ENCODE measurements at places on chromosomes 13 and 19. TPM values are rescaled to one million over a fixed set of nuclear protein-coding genes. Genes with fewer than 3 reads are reported as not detected.

Gene JSRP1
- total RNA-seq = 1.3 TPM

Gene WDR62
- total RNA-seq = 2.4 TPM

Gene CDC42EP5
- 64.2 TPM for total RNA-seq

Gene APOC4
- not detected for total RNA-seq

Gene MIPEP
- 13.0 TPM for total RNA-seq

Gene TTC9B
- total RNA-seq = not detected

Gene KLK4
- not detected for total RNA-seq

Gene CALR3
- total RNA-seq = not detected

Gene FCAR
- total RNA-seq = not detected

Gene FBXW9
- 11.6 TPM for total RNA-seq
